ENCODE measurements at places on chromosomes 11 and 22.

- no peak for DNase-seq
Measured at GRCh38 chr11:76667271-76667818, 3.2 kb downstream of the LRRC32 start.

GRCh38 chr11:61733120-61733978 lies 19.1 kb upstream of the MYRF start:
- peak; percentile 18 for DNase-seq

DNA sequence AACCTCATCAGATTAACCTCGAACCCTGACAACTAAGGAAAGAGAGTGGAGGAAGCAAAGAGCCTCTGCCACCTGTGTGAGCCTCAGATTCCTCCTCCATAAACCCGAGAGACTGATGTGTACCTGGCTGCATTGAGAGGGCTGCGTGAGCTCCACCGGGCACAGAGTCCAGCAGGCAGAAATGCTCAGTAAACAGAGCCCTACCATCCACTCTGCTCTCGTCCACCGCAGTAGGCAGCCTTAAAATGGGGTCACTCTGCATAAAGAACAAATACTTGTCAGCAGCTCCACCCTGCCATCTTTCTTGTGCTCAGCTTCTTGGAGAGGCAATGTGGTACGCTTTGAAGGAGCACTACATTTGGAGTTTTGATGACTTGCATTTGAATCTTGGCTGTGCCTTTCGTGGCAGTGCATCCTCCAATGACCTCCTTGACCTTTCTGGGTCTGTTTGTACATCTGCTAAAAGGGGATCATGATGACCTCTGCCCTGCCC lies 43.0 kb upstream of the CD5 start:
- DNase-seq, result no peak

DNA sequence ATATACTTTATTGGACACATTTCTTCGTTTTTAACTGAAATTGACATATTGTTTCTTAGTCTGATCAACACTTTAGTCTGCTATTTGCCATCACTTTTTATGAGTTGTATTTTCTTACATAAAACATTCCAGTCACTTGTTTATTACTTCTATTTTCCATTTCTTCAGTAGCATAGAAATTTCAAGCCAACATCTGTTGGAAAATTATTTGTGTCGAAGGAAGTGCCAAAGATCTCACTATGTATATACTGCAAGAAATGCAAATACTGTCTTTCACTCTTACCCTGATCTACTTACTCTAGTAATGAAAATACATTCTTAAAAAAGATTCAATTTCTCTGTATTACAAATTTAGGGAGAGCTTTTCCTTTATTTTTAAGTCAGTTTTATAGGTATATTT lies 105.9 kb downstream of the SLC17A6 start:
- DNase-seq, result no peak

- DNase-seq, result no peak
Measured at GRCh38 chr11:66568124-66568916, at the start of gene CTSF. Gene CTSF (minus strand): TSS chr11:66568606. CDS start chr11:66568486, 120 bp downstream.

- DNase-seq, result peak; percentile 16
Measured at GRCh38 chr11:25981998-25982397, 349.9 kb upstream of the ANO3 start.

- DNase-seq, result no peak
Measured at GRCh38 chr11:111765320-111765983, 737 bp downstream of the PPP2R1B start.

DNA sequence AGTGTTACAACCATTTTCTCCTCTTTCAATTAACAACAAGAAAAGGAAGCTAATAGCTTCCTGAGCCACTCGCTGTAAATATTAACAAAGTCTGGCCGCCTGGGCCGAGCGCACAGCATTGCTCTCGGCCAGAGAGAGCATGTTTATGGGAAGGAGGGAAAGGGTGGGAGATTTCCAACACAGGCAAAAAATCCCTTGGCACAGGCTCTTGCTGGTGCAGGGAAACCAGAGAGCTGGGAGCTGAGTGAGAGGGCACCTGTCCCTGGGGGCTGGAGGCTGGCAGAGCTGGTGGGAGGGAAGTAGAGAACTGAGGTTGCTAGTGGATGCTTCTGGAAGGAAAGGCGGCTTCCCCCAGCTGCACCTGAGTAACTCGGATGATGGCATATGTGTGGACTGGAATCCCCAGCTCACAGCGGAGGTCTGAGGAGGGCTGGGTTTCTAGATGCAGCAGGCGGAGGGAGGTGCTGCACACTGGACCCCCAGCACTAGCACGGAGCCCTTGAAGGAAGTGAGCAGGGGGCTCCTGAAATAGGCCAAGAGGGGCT lies 59.6 kb downstream of the FLRT1 start:
- no peak for DNase-seq

Data from BJ (cell line).